Urothelium cell line (cell line): ENCODE measurements at places on chromosomes 7 and 10.

GRCh38 chr10:93245779-93246178, 172.1 kb downstream of the CYP26A1 start:
- DNase-seq = no peak

GRCh38 chr7:18521945-18522566, 26.5 kb downstream of the HDAC9 start:
- no peak for DNase-seq

GRCh38 chr10:48573045-48573444, 31.8 kb downstream of the ARHGAP22 start:
- no peak for DNase-seq

DNA sequence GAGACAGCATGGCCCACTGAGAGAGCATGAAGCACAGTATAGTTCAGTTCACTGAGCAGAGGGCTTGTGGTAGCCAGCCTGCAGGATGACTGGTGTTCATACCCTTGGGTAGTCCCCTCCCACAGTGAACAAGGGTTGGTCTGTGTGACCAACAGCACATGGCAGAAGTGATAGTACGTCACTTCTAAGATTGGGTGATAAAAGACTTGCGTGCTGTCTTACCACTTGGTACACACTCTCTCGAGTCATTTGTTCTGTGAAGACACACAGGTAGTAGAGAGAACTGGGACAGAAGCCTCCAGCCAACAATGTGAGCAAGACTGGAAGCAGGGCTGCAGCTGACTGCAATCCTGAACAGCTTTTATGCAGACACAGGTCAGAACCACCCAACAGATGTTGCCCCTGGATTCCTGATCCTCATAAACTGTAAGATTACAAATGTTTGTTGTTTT, 14.6 kb downstream of the EPC1 start:
- no peak for DNase-seq

- no peak for DNase-seq
Measured at GRCh38 chr7:125491137-125491536, 561.5 kb upstream of the POT1 start.

GRCh38 chr10:14048930-14049613, 281.7 kb downstream of the FRMD4A start:
- no peak for DNase-seq

- no peak for DNase-seq
Measured at GRCh38 chr10:110485541-110485940, 12.2 kb upstream of the DUSP5 start.

- DNase-seq = no peak
Measured at GRCh38 chr10:103513380-103514060, 20.0 kb downstream of the NEURL1 start.

GRCh38 chr7:14752301-14752700, 150.2 kb downstream of the DGKB start:
- DNase-seq = no peak

- peak; percentile 64 for DNase-seq
Measured at GRCh38 chr7:50978633-50979215, 196.0 kb upstream of the GRB10 start.

DNA sequence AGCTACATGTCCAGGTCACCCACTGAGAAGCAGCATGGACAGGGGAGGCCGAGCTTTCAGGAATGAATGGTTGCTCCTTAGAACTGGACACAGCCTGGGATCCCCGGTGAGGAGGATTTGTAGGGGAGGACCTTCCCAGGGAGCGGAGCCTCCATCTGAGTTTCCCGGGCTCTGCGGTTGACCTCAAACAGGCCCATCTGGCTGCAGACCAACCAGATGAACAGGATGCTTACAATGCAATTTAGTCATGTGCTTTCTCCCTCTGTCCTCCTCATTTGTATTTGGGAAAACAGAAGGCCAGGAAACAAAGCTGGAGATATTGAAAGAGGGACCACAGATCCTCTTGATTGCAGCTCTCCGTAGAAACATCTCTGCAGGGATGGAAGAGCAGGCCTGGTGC, 104.8 kb downstream of the EMX2 start:
- no peak for DNase-seq

DNA sequence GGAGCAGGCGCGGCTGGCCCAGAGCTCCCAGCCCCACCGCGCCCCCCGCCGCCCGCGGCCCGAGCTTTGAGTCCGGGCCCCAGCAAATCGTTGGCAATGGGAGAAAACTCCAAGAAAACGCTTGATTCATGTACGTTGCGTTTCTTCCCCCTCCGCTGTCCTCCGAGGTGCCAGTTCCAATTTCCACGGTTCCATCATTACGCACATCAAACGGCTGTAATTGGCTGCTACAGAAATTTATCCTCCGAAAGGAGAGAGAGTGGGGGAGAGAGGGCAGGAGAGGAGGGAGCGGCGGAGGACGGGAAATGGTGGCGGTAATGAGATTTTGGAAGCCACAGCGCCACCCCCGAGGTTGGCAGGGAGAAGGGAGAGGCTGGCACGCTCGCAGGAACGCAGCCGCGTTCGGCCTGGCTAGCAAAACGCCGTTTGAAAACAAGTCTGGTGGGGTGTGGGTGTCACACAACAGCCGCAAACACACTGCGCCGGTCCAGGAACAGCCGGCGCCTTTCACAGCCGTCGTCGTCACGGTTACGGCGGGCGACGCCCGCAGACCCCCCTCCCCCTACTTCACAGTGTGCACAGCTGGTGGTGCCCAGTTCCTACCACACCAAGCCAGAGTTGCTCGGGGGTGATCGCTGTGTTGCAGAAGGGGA, 57.5 kb downstream of the UNCX start:
- no peak for DNase-seq

- no peak for DNase-seq
Measured at GRCh38 chr10:33889371-33889770, 554.9 kb upstream of the NRP1 start.

DNA sequence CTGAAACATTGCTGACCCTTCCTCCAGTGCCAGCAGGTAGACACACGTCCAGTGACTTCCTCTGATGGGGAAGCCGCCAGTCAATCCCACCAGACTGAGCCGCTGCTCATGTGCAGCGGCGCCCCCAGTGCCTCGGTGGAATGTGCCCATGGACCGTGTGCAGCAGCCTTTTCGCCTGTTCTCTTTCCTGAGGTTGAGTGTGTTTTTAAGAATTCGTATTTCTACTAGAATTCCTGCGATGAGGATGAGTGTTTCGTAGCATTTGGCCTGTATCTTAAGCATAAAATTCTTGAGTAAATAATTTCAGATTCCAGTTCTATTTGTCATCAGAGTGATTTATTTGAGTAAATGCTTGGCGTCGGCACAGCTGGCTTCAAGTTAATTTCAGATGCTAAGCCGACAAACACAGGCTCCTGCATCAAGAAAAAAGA, 35.4 kb downstream of the BNIP3 start:
- DNase-seq = peak; percentile 63

DNA sequence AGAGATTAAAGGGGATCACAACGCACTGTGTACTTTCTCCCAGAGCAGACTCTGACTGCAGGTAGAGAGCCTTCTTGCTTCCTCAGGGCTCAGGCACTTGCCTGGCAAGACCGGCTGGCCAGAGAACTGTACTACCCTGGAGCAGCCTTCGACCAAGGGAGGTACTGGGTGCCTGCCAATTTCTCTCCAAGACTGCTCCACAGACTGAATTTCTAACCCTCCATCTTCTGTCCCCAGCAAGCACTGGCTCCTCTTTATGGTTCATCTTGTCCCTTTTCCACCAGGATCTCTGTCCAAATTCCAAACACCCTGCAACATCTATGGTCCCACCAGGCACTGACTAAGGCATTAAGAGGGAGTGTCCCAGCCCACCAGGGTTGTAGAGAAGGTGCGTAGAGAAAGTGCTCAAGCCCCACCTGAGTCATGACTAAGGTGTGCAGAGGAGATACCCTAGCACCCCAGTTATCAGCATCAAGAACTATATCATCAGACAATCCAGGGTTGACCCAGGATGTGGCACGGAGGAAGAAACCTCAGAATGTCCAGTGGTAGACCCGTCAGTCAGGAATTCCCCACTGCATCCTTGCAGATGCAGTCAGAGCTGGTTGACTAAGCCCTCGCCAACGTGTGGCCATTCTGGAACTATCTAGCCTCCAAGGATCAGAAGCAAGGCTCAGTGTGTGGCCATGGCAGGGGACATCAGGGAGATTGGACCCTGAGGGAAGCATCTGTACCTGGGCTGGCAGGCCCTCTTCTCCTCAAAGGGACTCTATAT, 60.9 kb upstream of the CAMK2B start:
- no peak for DNase-seq

- no peak for DNase-seq
Measured at GRCh38 chr10:62844280-62845011, 28.3 kb upstream of the EGR2 start.

DNA sequence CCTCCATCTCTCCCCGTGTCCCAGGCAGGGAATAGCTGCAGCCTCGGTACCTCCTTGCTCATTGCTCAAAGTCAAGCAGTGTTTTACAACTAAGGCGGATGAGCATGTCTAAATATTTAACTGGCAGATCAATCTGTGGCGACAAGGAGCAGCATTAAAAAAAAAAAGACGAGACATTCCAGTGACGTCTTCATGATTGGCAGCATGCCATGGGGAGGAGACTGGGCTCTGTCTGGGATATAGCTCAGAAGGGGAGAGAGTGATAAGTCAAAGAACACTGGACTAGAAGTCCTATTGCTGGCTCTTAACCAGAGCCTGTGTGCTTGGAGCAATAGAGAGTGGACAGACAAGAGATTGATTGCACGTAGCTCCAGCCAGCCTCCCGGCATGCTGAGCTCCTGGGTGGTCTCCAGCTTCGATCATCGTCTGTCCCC, 287.5 kb upstream of the PODXL start:
- peak; percentile 46 for DNase-seq

GRCh38 chr10:71981015-71981875, 17.1 kb downstream of the CHST3 start:
- no peak for DNase-seq

- DNase-seq = no peak
Measured at GRCh38 chr10:119817991-119818888, 54.4 kb downstream of the MCMBP start.

DNA sequence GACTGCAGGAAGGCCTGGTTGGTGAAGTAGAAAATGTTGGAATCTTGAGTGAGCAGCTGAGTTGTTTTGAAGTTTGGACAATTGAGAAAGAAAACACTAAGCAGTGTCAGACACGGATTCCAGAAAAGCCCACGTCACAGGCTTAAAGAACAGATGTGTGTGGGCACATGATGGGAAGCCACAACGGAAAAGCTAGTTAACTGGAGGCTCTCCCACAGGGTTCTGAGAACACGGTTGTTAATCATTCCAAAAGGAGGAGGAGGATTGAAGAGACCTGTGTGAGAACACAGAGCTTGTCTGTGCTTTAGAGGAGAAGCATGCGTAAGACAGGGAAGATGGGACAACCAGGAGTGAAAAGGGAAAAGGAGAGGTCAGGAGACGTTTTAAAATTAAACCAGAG, 42.6 kb downstream of the SHH start:
- DNase-seq = no peak

DNA sequence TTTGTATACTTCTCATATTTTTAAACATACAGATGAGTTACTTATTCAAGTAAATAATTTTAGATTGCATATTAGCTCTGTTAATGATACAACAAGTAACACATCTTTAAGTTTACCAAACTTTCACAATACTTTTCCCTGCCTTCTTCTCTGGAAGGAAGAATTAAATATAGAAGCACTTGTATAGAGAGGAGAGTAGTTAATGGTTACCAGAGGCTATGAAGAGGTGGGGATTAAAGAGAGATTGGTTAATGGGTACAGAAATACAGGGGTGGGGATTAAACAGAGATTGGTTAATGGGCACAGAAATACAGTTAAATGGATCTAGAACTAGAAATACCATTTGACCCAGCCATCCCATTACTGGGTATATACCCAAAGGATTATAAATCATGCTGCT, 20.0 kb upstream of the UCN3 start:
- no peak for DNase-seq

- no peak for DNase-seq
Measured at GRCh38 chr10:104842704-104843103, 201.6 kb downstream of the SORCS3 start.

DNA sequence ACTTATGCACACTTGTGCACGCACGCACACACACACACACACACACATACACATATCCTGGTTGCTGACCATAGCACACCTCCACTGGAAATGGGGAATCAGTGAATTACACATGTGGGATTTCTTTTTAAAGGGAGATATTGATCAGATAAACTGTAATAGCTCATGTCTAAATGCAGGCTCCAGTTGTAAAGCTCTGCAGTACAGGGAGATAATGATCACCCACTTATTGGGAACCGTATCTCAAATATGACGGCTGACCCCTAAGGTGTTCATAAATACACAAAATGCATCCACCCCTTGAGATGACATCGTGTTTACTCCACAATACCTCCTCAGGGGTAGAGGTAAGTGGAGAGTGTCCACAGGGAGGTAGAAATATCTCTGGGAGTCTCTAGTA, 79.2 kb downstream of the PLXNA4 start:
- no peak for DNase-seq

GRCh38 chr7:86989407-86989806, 70.0 kb downstream of the ELAPOR2 start:
- no peak for DNase-seq

- DNase-seq = no peak
Measured at GRCh38 chr7:70797109-70797514, 334.8 kb upstream of the GALNT17 start.

- DNase-seq = no peak
Measured at GRCh38 chr7:119415682-119416081, 857.3 kb upstream of the KCND2 start.

DNA sequence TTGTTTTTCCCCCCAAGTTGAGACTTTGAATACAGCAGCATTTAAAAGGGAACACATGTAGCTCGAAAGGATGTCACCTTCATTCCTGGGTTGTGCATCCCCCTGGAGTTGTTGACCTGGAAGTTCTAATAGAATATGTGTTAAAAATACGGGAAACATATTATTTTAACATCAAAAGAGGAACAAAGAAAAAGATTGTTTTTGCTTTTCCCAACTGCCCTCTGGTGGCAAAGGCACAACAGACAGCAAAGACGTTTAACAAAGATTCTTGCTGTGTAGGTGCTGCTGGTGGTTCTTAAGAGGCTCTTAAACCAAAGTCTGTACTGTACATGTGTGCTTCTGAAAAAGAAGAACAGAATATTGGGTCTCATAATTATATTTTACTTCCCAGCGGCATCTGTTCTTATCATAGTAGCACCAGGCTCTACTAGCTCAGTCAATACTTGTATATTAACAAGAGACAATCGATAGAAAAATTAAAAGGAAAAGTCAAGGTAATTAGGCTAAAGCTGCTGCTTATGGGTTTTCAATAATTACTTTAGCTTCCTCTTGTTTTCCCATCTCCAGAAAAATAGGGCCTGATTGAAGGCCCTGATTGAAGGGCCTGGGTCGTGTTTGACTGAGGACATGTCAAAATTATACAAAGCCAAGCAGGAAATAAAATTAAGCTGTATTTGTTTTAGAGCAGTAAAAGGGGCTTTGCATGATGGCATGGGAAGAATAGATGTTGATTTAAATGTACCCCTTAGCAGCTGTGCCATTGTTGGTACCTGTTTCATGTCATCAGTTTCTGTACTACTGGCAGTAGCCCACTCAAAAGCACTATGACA, 384.2 kb upstream of the LRGUK start:
- DNase-seq = peak; percentile 4
